ENCODE measurements at places on chromosomes 3 and 15.

DNA sequence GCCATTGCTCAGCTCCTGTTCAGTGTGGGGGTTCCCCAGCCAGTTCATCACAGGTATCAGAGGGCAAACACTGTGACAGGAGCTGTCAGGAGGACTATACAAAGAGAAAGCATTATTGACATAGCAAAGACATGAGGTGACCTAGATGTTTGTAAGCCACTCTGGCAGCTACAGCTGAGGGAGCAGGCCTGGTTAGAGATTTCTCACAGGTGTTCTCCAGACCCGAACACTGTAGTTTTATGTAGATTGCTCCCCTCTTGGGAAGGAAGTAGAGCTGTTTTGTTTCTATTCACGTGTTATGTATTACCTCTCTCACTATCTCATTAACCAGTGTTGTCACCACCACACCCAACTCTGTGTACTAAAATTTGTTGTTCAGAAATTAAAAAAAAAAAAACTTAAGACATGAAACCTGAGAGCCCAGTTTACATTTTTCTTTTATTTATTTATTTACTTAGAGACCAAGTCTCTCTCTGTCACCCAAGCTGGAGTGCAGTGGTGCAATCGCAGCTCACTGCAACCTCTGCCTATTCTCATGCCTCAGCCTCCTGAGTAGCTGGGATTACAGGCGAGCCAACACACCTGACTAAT lies 123.7 kb downstream of the RBPMS2 start:
- DNase-seq, result peak; percentile 51

- no peak for DNase-seq
Observed at GRCh38 chr3:176798680-176799079, 398.6 kb downstream of the TBL1XR1 start.

DNA sequence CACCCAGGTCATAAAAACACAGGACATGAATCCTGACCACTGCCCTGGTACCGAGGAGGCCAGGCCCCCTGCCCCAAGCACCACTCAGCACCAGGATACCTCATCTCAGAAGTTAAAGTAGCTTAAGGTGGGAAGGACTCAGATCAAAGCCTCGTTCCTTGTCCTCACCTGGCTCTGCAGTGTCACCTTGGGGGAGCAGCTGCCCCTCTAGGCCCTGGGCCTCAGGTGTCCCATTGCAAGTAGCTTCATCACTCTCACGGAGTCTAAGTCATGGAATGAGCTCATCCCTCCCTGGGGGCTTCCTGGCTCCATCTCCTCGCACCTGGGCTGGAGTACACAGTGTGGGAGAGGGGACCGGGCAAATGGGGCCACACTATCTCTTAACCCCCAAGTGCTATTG lies 148.0 kb downstream of the TPRA1 start:
- no peak for DNase-seq

- no peak for DNase-seq
Observed at GRCh38 chr3:12232785-12233300, 56.0 kb upstream of the PPARG start.

GRCh38 chr3:48926425-48927392 lies 8.1 kb downstream of the ARIH2 start:
- no peak for DNase-seq

- no peak for DNase-seq
Observed at GRCh38 chr3:130748981-130749380, 2.4 kb upstream of the PIK3R4 start.

DNA sequence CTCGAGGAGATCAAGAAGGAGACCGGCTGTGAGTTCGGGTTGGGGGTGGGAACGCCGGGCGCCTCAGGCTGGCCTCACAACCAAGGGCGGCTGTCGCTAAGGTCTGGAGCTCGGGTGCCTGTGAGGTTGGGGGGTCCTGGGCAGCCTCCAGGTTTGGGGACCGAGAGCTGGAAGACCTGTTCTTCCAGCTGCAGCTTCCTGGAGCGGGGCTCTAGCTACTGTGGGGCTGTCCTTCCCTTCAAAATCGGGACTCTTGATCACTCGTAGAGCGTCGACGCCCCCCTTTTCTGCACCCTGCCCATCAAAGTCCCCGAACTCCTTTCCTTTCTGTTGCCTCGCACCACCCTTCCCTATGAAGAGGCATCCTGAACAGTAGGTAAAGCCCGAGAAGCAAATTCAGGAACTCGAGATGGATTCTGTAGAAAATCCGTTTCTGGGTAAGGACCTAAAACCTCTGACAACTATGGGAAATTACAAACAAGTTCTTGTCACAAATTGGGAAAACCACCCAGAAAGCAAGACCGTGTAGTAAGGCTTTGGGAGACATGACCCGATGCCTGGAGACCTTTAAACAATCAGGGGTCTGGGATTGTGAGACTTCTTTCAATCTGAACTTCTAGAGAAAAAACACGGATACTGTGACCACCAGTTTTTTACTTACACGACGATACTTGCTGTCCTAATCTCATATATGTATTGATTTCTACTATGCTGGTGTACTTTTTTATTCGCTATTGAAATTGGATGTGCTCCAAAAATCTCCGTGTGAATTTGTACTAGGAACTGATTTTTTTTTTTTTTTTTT lies 556 bp downstream of the CHP1 start:
- DNase-seq, result no peak

- peak; percentile 65 for DNase-seq
Observed at GRCh38 chr3:139935866-139936817, 1.2 kb downstream of the CLSTN2 start.

- DNase-seq, result peak; percentile 67
Observed at GRCh38 chr3:48989796-48990635, at the start of gene P4HTM. TSS of gene P4HTM (plus strand) at chr3:48990241. CDS start at chr3:48990257, 16 bp downstream.

DNA sequence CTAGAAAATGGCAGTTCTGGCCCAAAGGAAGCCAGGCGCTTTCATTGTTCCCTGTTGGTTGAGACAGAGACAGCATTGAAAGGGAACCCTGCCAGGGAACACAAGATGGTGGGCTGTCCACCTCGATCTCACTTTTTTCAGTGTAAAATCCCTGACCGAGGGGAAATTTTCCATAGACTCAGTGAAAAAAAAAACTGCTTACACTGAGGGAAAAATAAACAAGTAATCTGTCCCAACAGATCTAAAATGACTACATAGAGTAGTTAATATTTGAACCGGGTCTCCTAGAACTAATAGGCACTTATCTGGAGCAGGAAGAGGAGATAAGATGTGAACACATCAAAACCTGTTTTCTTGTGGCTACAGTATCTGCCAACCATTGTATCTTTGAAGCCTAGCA lies 763.4 kb upstream of the GOLIM4 start:
- DNase-seq, result no peak

GRCh38 chr3:10883478-10884234 lies 67.6 kb downstream of the SLC6A11 start:
- DNase-seq, result no peak

DNA sequence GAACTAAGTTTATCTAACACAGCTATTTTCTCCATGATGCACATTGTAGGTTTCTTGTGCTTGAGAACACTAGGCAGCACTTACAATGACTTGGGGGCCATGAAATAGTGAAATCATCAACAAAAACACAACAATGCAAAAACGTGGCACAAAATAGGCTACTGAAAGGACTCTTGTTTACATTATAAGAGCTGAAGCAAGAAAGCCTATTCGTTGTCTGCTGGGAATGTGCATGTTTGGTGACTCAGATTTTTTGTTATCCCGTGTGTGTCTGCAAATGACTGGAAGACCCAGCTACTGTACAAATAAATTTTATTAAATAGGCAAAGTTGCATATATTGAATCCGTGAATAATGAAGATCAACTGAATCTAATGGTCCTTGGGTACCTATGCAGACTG lies 85.0 kb downstream of the TCF12 start:
- no peak for DNase-seq

- peak; percentile 66 for DNase-seq
Observed at GRCh38 chr3:9507586-9508578, 45.7 kb downstream of the LHFPL4 start.

- no peak for DNase-seq
Observed at GRCh38 chr3:165462636-165463334, 266.6 kb upstream of the SLITRK3 start.

GRCh38 chr3:80096909-80097308 lies 329.1 kb upstream of the ROBO1 start:
- DNase-seq, result no peak

GRCh38 chr15:78035321-78035751 lies 42.2 kb downstream of the TBC1D2B start:
- no peak for DNase-seq

- DNase-seq, result no peak
Observed at GRCh38 chr15:71627188-71627587, 183.2 kb upstream of the NR2E3 start.

- DNase-seq, result no peak
Observed at GRCh38 chr3:147713234-147714133, 304.3 kb downstream of the ZIC1 start.

DNA sequence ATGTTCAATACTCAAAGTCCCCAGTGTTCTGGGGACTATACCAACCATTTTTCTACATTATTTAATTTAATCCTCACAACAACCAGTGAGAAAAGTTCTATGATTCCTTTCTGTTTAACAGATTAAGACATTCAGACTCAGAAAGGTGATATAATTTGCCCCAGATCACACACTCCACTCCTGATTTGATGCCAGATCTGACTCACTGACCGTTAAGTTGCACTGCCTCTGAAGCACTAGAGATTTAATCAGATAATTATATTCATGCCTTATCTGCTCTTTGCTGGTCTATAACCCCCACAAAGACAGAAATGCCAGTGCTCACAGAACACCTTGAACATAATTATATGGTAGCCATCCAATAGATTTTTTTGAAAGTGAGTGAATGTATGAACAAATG lies 501.0 kb downstream of the IGSF11 start:
- no peak for DNase-seq

- no peak for DNase-seq
Observed at GRCh38 chr3:114569186-114569585, 275.4 kb downstream of the TIGIT start.

GRCh38 chr15:98581715-98582114 lies 66.6 kb upstream of the IGF1R start:
- DNase-seq, result no peak

DNA sequence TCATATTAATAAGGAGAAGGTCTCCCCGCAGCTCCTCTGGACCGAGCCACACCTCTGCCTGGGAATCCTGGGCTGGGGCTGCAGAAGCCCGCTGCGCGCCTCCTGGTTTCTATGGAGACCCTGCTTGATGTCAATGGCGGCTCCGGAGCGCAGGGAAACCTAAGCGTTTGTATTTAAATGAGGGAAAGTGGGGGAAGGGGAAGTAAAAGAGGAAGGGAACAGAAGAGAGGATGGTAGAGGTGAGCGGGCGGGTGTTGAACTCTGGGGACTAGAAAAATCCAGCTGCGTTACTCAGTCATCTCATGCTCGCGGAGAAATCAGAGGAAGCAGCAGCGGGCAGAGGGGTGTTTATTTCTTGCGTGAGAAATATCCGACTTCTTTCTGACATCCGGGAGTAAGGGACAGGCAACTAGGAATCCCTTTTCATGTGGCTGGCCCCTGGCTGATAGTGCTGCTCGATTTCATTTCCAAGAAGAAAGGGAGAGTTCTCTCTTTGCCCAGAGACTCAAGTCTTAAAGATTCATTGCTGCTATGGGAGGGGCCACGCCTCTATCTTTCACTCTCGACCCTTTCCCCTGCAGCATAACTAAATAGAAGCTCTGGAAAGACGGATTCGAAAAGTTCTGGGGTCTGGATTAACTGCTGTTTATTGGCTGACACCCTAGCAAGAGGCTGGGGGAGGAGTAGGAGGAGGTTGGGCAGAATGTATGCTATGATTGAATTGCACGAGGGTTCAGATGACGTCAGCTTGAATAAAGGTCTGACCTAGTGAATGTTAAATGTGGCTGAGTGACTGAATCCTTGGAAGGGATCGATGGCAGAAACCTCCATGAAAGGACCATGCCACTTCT lies 110.5 kb upstream of the GAP43 start:
- DNase-seq, result peak; percentile 79

DNA sequence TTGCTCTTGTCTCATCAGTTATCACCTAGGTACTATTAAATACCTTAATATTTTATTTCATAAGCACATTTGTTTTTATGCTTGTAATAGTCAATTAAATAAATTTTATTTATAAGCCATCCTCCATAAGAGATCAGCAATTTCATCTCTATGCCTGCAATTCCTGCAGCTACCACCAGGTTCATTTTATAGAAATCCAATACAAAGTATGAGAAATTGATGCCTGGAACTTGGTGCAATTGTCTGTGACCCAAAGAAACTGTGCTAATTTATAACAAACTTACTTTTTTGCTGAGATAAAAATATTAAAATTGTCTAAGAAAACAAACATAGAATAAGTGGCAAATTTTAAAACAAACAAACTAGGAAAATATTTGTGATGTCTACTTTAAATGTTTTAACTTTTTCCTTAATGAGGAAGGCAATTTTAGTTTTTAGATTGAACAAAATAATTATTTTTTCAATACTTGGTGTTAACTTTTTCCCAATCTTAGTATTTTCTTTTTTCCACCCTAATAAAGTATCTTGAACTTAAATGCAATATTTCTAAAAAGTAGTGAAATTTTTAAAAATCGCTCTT lies 1026.6 kb downstream of the ROBO1 start:
- DNase-seq, result no peak

GRCh38 chr3:169954142-169954756 lies 12.4 kb upstream of the SEC62 start:
- DNase-seq, result no peak

DNA sequence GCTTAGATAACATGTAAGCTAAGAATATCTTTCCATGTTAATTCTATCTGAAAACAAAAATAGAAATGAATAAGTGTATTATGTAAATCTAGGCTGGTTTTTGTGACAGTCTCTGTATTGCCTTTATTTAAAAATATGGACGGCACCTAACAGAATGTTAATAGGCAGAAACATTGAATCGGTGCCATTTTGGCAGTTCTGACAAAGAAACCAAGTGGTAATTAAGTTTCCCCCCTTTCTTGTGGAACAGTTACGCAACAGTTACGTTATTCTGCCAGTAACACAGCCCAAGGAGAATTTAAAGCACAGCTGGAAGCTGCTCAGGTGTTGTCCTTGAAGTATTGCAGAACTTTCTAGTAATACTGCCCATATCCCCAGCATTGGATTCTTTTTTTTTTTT lies 21.5 kb downstream of the LARS2 start:
- DNase-seq, result no peak

GRCh38 chr15:52213206-52213605 lies 22.0 kb upstream of the GNB5 start:
- no peak for DNase-seq

GRCh38 chr15:66682865-66683264 lies 19.2 kb upstream of the SMAD6 start:
- no peak for DNase-seq

DNA sequence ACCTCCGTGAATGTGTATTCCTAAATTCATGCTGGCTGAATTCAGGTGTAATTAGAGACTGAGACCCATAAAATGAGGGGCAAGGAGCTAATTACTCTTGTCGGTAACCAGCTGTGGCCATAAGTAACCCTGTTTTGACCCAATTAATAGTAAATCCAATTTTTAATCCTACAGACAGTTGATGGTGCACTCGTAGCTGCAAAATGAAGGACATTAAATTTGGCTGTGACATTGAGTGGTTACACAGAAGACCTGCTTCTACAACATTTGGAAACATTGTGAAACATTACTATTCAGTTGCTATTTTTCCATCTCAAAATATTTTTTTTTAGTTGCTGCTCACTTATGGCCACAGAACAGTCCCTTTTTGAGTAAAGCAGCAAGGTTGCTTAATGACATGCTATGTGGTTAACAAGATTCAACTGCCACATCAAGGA lies 33.0 kb downstream of the MBNL1 start:
- DNase-seq, result no peak

- no peak for DNase-seq
Observed at GRCh38 chr3:161082063-161082462, 23.1 kb downstream of the B3GALNT1 start.

GRCh38 chr3:11558411-11558903 lies 85.3 kb downstream of the VGLL4 start:
- DNase-seq, result no peak

- DNase-seq, result no peak
Observed at GRCh38 chr3:168975576-168975975, 687.9 kb downstream of the MECOM start.

GRCh38 chr15:66772604-66773128 lies 70.6 kb downstream of the SMAD6 start:
- DNase-seq, result no peak

Data from NCI-H2081 (cell line).